Muscle of leg (tissue), 16 donors: ENCODE measurements at places on chromosomes 1 and 21. TPM values are rescaled to one million over a fixed set of nuclear protein-coding genes. Genes with fewer than 3 reads are reported as not detected.

The ANGPTL3 gene
- total RNA-seq, result 0.04 TPM

The PRDM16 gene
- total RNA-seq, result 0.66 TPM

The OR2L5 gene
- not detected for total RNA-seq

The LCE2C gene
- total RNA-seq, result not detected

The ARTN gene
- 0.49 TPM for total RNA-seq

DNA sequence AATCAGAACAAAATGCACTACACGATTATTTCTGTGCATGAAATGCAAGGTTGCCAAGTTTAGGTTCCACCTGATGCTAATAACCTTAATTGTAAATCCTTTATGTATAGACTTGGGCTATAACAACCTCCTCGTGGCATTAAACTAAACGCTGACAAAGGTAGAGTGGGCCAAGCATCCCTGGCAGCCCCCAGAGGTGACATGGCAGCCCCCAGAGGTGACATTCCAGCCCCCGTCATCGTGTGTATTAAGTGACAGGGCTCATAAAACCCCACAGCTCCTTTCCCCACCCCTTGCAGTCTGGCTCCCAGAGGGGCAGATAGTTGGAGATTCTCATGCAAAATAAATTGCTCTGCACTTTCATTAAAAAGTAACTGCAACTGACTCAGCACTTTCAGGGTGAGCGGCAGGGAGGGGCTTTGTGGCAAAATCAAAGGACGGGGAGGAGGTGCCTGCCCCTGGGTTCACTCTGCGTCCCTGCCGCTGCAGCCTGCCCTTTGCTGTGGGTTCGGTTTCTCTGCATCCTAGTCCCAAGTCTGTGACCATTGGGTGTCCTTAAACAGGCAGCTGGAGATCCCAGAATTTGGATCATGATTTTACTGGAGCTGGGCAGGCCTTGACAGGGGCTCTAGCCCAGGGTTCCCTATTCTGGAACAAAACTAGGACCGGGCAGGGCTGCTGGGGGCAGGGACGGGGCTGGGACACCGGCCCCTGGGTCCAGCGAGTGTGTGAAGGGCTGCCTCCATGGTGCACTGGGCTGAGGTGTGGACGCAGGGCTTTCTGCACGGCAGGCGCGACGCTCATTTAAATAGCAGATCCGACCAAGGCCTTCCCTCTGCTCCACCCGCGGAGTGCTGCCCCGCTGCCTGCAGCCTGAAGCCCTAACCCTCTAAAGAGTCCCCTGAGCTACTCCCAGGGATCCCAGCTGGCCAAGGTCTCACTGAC, 234.9 kb upstream of the VAMP3 start:
- DNase-seq, result no peak

- DNase-seq, result no peak
Observed at GRCh38 chr1:66436378-66437135, 97.4 kb upstream of the SGIP1 start.

DNA sequence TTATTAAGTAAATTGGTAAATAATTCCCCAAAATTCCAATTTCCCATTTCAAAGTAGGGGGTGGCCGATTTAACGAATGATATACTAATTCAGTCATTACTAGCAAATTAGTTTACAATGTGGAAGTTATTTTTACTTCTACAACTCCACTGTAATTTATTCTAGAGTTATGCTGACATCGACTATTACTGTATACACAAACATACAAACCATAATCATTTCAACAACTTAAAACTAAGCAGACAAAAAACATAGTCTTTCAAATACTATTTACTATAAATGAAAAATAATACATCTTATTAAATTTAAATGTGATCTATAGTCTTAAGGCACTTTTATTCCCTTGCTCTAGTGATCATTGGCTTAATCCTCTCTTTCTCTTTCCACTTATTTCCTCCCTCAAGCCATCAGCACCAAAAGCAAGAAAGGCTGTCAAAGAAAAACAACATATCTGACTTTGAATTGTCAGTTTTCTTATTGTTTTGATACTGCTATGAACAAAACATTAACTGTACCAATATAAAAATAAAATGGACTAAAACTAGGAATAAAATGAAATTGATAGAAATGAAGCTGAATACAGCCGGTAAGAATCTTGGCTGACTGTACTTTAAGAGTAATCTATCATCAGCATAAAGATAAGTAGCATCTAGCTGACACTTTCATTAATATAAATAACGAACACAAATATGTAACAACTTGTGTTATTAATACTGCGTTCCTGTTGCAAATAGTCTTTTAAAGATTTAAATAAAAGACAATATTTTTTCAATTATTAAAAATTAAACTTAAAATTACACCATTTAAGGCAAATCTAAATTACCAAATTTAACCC, 4.1 kb downstream of the CDC42BPA start:
- DNase-seq, result no peak

DNA sequence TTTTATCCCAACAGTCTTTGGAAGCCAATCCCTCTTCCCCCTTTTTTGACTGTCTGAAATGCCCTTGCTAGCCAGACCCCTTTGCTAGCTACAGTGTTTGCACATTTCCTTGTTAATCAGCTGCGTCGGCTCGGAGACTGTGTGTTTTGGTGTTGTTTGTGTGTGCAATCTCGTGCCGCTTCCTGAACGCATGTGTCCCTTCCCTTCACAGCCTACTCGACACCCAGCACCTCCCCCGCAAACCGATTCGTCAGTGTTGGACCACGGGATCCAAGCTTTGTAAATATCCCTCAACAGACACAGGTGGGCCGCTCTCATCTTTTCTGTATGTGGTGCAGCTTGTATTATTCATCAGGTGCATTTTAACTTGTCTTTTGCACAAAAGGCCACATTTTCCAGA, 298.7 kb downstream of the TM2D1 start:
- peak; percentile 75 for DNase-seq

DNA sequence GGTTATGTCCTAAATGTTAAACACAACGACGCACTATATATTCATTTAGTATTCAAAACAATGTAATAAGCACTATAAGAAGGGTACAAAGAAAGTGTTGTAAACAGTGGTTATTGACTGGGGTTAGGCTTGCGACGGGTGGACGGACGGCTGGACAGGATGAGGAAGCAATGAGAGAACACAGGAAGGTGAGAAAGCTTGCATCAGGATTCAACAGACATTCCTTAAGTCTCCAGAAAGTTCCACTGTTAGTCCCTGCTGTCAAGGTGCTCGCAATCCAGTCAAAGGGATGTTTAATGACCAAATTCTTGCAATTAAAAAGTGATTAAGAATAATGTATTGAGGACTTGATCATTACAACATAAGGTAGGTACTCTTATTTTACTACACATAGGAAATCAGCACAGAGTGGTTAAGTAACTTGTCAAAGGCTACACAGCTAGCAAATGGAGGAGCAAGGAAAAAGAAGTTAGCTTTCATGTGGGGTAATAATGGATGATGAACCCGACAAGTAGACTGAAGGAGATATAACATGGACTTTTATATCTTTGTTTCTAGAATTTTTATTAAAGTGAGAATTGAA, 994 bp upstream of the ACBD6 start:
- no peak for DNase-seq

DNA sequence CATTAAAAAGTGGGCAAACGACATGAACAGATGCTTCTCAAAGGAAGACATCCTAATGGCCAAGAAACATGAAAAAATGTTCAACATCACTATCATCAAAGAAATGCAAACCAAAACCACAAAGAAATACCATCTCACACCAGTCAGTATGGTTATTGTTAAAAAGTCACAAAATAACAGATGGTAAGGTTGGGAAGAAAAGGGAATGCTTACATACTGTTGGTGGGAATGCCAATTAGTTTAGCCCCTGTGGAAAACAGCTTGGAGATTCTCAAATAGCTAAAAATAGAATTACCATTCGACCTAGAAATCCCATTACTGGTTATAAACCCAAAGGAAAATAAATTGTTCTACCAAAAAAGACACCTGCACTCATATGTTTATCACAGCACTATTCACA, 369.4 kb downstream of the KCNH1 start:
- DNase-seq, result no peak

GRCh38 chr1:98702976-98703375, 41.5 kb downstream of the SNX7 start:
- no peak for DNase-seq

DNA sequence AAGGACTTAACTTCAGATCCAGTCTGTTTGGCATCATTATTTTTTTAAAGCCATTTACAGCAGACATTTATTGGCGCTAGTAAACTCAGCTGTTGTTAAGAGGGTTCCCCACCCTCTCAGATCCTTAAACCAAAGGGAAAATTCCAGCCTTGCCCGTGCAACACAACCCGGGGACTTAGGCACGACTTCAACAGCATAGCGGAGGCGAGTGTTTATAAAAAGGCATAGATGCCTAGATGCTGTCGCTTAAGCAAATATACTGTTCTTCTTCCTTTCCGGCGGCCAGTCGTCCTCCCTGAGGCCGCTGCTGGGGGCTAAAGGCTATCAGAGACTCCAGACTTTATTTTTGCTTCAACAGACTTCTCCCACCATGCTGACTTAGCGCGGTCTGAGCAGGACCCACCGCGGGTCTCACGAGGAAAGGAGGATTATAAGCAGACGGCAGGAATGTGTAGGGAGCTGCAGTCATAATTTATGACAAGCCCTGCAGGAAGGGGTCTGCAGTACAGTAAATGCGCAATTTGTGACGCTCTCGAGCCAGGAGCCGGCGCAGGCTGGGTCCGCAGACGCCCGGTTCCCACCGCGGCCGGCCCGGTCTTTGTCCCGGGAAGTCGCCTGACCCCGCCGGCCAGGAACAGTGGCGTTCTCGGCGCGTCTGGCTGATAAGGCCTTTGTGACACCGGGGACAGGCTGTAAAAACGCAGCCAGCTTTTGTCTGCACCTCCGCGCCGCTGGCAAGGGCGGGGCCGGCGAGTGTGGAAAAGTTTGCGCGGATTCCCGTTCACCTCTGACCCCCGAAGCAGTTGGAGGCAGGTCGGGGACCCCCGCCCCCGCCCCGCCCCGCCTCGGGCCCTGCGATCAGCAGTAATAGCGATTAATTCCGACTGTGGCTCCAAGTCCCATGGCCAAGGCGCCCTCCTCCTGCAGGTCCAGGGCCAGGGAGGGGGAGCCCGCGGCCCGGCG, 61.2 kb upstream of the ARHGEF16 start:
- DNase-seq, result no peak

DNA sequence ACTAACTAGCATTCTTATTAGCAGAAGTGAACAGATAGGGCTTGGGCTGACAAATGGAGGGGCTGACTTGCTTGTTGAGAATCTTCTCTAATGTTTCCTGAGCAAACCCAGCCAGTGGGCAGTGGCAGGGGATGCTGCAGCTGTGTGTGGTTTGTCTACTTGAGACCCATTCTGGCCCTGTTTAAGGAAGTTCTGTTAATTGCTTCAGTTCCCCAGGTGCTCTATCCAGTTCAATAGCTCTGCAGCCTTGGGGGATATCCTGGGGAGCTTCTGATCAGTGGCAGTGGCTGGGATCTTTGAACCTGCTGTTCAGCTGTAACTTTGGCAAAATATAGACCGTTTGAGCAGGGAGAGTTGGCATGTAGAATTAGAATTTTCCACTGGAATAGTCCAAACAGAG, 137.4 kb downstream of the ZNF326 start:
- DNase-seq, result peak; percentile 4

DNA sequence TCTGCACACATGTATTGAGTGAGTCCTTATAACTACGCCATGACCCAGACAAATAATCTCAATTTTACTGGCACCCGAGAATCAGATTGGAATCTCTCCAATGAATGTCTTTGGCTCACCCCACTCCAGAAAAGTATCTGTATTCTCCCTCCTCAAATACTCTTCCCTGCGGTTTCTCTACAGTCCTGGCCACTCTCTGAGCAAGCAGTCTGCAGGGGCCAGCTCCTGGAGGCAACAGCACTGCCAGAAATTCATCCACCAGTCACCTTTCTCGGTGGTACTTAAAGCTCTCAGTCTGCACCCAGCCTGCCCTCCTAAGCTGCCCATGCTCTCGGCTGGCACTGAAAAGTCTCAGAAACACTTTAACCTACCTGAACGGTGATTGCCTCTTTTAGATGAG, 16.1 kb upstream of the LYST start:
- DNase-seq, result no peak

DNA sequence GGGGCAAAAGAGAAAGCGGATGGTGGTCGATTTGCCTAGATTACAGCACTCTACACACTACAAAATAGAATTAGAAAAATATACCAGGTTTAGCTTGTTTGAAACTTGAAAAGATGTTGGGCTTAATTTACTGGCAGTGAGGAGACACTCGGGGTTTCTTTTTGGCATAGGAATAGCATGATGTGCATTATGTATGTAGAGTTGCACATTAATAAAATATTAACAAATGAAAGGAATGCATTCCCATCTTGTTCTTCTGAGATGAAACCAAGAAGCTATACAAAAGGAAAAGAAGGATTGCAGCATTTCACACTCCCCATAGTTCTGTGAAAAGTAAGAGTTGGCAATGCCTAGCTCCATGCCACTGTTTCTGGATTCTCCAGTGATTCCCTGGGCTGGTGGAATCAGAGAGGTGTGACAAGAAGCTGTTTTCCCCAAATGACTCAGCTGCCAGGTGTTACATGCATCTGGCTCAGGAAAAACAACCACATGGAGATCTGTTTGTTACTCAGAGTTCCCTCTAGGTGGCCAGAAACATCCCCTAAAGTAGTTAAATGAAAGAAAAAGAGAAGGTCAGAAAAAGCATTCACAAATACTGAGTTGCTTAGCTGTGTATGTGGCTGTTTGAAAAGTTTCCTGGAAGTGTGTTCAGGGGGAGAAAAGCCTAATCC, 115.6 kb downstream of the UCK2 start:
- DNase-seq, result peak; percentile 44

DNA sequence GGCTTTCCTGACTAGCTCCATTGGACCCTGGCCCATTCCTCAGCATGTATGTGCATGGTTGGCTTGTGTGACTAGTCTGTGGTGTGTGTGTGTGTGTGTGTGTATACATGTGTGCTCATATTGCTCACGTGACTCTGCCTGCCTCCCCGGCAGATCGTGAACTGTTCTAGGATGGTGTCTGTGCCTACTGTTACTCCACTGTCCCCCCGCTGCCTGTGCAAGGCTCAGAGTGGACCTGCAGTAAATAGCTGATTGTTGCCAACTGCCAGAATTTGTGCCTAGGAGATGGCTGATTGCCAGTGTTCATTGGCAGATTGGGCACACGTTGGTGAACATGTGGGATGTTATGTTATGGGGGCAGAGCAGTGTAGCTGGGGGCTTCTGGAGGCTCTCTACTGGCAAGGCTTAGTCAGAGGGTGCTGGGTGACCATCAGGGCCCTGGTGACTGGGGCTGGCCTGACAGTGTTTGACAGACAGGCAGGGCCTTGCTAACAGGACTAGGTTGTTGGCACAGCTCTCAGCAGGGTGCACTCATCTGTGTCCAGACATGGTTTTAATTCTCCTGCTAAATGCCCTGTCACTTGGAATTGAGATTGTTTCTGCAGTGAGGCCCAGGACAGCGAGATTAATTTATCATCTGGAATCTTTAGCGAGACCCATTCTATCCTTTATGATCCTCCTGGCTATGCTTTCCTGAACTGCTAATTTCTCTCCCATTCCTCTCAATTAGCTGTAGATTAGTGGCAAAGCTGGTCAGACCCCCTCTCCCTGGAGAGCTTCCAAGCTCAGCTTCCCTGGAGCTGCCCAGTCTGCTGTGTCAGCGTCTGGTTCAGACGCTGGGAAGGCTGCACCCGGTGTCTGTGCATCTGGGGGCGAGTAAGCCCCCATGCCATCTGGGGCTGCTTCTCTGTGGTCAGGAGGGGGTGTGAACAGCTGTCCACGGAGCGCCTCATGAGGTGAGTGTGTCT, 20.8 kb downstream of the SLC6A17 start:
- peak; percentile 12 for DNase-seq
